Stimulated activated CD8-positive, alpha-beta memory T cell treated with anti-CD3 and anti-CD28 coated beads, Interleukin-7, amount 100 ng/mL, for 48 hours (primary cell): ENCODE measurements at places on chromosomes 2 and 18.

GRCh38 chr2:158600155-158600802 is 143.5 kb downstream of the PKP4 start:
- DNase-seq = no peak

- DNase-seq = no peak
These were observed 328.4 kb upstream of the MAP2 start for GRCh38 chr2:209095432-209095831.

DNA sequence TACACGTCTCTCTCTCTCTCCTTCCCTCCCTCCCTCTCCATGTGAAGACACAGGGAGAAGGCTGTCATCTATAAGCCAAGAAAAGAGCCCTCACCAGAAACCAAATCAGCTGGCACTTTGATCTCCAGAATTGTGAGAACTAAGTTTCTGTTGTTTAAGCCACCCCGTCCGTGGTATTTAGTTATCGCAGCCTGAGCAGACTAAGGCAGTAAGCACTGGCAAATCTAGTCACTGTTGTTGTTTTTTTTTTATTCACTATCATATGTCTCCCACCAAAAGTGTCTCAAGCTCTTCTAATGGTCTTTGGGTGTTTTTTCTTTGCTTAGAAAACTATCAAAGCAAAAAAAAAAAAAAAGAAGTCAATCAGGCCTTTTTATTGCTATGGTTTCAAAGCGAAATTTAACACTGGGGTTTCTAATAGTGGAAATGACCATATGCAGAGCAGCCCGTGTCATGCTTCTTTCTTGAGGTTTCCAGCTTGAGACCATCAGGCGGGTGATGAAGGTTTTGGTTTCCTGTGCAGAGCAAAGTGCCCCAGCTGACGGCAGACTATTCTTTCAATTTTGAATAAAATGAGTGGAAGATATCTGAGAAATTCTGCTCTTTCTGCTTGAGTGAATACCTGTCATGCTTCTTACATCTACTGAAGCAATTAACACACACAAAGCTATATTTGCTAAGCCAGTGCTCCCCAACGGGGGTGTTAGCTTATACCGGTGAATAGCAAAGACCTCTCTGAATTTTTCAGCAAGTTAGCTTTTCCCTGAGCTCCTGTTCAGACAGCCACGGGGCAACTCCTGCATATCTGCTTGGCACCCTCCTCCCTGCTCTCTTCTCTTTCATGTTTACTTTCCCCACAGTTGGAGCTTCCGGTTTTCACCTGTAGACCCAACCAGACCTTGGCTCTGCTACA is 394.1 kb upstream of the ATP5MC3 start:
- DNase-seq = no peak

GRCh38 chr2:72956936-72957335 is 39.6 kb downstream of the EMX1 start:
- DNase-seq = no peak

DNA sequence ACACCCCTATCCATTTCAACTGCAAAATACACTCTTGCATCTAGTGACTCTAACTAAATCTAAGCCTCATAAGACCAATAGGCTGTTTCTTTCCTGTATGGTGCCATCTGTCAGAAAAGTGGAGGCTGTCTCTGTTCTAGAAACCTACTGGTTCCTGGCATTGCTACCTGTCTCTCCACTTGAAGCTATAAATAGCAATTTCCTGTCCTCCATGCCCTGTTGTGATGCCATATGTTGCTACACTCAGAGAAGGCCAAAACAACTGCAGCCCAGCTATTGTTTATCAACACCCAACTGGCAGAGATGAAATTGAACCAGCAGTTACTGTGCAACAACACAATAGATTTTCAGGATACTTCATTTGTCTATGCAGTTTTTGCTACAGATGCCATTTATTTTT is 1355.1 kb upstream of the SLC39A10 start:
- DNase-seq = no peak

GRCh38 chr18:12027046-12027445 is 45.7 kb downstream of the IMPA2 start:
- DNase-seq = no peak

GRCh38 chr18:48920408-48921038 is 30.2 kb downstream of the SMAD7 start:
- no peak for DNase-seq

DNA sequence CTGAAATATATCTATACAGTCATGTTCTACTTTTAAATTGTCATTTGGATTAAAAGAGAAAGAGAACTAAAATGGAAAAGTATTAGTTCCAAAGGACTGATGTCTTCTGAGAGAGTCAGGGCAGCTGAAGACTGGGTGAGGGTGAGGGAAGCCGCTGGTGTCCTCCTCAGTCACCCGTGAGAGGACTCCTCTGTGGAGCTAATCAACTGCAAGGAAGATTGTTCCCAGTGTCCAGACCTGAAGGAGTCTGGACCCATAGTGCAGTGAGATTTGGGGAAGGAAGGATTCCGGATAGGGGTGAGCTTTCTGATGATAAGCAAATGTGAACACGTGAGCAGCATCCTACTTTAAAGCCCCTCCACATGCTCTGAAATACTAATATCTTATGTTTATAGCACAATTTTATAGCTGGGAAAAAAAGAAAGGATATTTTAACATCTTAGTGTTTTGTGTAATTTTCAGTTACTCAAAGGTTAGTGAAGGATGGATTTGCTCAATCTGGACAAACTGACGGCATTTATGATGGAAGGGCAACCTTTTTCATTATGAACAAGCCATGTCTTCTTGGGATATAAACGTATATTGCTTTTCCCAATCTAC is 134.5 kb upstream of the TTC39C start:
- DNase-seq = no peak

- no peak for DNase-seq
These were observed 501 bp downstream of the RETREG2 start for GRCh38 chr2:219178377-219179175.

DNA sequence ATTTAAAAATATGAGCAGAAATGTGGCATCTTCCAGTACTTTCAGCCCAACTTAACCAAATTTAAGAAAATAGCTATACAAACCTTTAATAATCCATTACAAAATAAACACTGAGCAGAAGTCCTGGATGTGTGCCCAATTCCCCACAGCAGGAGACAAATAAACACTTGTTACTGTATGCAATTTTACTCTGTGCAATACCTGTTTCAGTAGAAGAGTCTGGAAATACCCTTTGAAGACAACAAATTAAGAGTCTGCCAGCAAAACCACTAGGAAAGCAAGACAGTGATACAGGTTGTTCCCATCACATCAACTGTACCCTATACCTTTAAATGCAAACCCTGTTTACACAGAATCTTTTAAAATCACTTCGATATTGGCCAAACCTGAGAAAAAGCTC is 41.4 kb upstream of the RNU4ATAC start:
- DNase-seq = no peak

DNA sequence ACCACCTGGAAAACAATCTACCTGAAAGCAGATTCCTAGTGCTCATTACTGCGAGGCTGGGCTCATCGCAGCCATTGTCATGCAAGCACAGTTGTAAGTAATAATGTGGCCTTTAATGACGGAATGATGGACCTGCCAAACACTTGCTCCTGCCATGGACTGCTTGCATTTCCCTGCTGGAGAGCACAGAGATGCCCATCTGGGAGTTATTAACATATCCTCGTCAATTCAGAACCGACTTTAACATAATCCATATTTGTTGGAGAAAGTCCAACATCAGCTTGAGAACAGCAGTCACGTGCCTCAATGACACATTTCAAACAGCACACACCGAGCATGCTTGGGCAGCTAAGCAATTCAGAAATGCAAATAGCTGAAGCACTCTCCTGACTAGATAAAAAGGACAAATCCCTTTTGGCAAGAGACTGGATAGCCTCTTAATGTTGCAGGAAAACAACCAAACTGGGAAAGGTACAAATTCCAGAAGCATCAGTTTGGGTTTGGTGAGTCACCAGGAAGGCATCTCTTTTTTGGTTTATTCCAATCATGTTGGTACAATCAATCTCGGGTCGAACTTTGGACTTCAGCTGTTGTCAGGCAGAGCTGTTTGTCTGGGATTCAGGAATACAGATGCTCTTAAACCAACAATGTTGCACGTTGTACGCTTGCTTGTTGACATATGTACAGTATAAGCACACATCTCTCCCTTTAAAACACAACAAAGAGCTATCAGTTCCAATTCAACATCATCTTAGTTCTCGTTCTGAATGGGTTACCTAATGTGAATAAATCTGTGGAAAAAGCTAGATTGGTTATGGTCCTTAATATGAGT is 395.8 kb downstream of the LNPK start:
- no peak for DNase-seq

DNA sequence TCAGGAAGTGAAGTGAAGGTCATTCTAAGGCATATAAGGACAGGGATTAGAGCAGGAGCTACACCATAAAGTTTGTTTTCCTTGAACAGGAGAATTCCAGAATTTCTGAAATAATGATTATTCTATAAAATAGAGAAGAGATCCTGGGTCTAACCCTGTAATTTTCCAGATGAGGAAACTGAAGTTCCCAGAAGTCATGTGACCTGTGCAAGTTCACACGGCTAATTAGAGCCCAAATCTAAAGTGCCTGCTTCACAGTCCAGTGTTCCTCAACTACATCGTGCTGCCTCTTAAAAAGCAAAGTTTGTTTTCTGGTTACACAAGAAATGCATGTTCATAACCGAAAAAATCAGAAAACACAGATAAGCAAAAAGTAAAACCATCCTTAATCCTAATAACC is 34.9 kb downstream of the PLB1 start:
- DNase-seq = no peak

- DNase-seq = no peak
These were observed 45.3 kb downstream of the ACAA2 start for GRCh38 chr18:49768051-49768391.

- DNase-seq = no peak
These were observed 52.3 kb upstream of the SLC39A10 start for GRCh38 chr2:195604706-195605105.

DNA sequence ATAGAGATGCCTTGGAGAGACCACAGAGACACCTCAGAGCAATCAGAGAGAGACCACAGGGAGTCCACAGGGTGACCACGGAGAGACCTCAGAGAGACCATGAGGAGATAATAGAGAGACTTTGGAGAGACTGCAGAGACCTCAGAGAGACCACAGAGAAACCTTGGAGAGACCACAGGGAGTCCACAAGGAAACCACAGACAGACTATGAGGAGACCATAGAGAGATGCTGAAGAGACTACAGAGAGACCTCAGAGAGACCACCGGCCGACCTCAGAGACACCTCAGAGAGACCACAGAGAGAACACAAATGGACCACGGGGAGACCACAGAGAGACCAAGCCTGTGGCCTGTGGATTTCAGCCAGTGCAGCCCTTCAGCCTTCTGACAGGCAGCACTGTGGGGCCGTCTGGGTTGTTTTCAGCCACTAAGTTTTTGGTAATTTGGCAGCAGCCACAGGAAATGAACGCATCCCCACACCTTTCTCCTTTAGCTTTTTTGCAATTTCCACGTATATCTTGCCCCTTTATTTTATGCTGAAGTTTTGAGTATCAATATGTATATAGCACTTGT is 11.4 kb upstream of the TMEM18 start:
- no peak for DNase-seq

DNA sequence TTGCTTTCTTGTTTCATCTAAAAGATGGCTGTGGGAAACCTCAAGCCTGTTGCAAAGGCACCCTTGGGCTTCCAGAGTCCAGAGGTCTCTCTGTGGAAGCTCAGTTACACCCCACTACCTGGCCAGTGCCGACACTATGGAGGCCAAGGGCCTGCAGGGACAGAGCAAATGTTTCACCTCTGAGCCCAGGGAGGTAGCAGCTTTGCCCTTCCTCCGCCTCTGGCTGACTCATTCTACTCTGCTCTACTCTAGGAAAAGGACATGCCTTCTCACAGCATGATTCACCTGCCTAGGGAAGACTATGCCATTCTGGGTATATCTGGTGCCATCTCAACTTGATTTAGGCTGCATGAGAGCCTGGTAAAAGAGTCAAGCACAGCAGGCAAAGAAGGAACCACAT is 12.2 kb downstream of the MYOM1 start:
- no peak for DNase-seq

GRCh38 chr2:96963316-96963715 is 23.1 kb downstream of the FAM178B start:
- no peak for DNase-seq

DNA sequence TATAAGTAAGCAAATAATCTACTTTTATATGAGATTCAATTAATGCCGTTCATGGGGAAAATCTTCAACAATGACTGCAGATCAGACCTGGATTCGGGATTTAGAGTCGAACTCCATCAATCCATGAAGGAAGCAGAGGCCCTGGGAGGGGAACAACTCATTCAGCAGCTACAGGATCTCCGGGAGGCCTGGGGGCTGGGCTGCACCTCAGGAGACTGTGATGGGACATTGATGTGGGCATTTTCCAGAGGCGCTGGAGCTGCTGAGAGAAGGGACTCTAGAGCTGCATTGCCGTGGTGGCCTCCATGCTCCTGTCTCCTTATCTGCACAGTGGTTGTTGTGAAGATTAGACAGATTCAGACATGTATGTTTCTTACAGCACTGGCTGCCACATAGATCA is 76.9 kb downstream of the MYT1L start:
- DNase-seq = no peak

GRCh38 chr18:74172697-74173433 is 24.5 kb downstream of the TIMM21 start:
- no peak for DNase-seq

DNA sequence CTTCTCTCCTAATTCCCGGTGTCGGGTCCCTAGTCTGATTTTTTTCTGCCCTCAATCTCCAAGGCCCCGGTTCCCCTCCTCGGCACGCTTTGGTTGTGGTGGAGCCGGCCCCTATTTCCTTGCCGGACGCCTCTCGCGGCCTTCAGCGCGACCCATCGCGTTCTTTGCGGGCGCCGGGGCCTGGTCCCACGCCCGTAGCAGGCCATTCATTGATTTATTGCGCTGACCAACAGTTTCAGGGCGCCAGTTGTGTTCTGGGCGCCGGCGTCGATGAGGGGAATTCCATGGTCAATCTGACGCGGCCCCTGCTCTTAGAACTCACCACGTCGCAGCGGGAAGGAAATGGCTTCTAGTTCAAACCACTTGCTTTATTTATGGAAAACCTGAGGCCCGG is 396 bp downstream of the CNOT9 start:
- peak; percentile 36 for DNase-seq

GRCh38 chr2:39870871-39871270 is 91.8 kb upstream of the THUMPD2 start:
- no peak for DNase-seq

GRCh38 chr2:55519938-55520885 is 694 bp downstream of the CFAP36 start:
- no peak for DNase-seq

GRCh38 chr2:133124446-133124845 is 443.8 kb downstream of the NCKAP5 start:
- DNase-seq = no peak

- no peak for DNase-seq
These were observed 65.4 kb downstream of the MARCHF4 start for GRCh38 chr2:216306868-216307267.

GRCh38 chr2:922185-922584 is 28.5 kb upstream of the SNTG2 start:
- DNase-seq = no peak

GRCh38 chr2:225678792-225679191 is 279.3 kb downstream of the NYAP2 start:
- no peak for DNase-seq

DNA sequence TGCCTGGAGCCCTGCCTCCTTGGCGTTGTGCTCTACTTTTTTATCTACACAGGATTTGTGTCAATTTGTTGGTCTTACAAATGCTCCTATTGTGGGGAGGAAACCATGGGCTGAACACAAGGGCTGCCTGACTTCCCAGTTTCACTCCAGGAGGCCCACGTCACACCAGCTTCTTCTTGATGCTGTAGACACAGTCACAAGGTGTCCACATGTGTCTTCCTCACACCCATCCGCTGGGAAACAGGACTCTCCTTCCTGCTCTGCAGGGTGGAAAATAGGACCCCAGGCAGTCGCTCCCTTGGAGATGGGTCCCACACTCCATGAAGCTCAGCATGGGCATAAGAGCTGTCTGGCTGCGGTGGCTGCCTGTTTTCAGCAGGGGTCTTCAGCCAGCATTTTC is 468.2 kb downstream of the EPHA4 start:
- no peak for DNase-seq
